CD4-positive, alpha-beta T cell treated with Interleukin-15 for 4 hours (primary cell): ENCODE measurements at places on chromosomes 16 and 17.

- no peak for DNase-seq
Measured at GRCh38 chr16:8851761-8852403, 16.9 kb downstream of the CARHSP1 start.

GRCh38 chr17:30103921-30104320, 12.7 kb upstream of the NSRP1 start:
- DNase-seq = no peak

GRCh38 chr17:41230094-41230493, 2.2 kb upstream of the KRTAP9-3 start:
- DNase-seq = no peak

- no peak for DNase-seq
Measured at GRCh38 chr17:64145375-64145750, 15.4 kb upstream of the ERN1 start.

- DNase-seq = no peak
Measured at GRCh38 chr17:50692448-50693035, 15.2 kb downstream of the ANKRD40 start.

DNA sequence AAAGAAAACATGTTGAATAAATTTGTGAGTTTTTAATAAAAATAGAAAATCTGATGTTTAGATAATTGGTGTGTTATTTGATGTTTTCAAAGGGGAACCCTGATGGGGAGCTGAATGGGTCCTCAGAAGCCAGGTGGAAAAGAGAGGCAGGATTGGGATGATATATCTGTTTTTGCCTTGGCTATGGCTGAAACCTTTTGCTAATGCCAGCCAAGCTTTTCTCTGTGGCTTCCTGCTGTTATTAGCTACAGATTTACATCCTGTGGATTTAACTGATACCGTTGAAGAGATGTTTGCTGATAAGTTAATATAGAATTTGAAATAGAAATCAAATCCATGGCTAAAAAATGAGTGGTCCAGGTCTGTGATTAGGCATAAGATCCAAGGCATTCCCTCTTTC, 4.2 kb upstream of the AATF start:
- DNase-seq = no peak

DNA sequence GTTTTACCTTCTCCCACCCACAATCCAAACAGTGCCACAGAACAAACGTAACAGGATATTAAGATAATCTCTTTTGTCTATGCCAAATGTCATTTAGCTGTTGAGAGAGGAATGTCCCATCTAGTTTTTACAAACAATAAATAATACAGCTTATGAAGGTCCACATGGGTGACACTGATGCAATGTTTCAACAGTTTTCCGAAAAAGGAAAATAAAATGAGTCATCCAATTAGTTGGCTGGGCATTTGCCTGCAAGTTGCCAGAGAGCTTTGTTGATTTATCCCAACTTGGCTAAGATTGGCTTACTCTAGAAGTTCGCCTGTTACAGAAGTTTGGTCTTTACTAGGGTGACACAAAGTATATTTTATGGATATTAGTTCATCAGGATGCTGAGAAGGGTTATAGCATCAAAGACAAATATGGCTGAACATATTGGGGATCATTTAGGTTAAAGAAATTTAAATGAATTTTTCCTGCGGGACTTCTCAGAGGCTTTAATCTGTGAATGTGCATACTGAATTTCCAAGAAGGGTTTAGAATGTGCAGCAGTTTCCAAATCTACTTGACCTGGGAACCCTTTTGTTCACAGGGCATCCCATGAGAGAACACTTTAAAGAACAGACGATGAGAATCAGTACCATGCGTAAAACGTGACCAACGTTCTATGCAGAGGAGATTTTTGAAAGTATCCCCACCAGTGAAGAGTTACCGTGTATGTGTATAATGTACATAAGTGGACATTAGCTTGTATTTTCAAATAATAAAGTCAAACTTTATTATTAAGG, 73.1 kb downstream of the CDH13 start:
- DNase-seq = no peak

DNA sequence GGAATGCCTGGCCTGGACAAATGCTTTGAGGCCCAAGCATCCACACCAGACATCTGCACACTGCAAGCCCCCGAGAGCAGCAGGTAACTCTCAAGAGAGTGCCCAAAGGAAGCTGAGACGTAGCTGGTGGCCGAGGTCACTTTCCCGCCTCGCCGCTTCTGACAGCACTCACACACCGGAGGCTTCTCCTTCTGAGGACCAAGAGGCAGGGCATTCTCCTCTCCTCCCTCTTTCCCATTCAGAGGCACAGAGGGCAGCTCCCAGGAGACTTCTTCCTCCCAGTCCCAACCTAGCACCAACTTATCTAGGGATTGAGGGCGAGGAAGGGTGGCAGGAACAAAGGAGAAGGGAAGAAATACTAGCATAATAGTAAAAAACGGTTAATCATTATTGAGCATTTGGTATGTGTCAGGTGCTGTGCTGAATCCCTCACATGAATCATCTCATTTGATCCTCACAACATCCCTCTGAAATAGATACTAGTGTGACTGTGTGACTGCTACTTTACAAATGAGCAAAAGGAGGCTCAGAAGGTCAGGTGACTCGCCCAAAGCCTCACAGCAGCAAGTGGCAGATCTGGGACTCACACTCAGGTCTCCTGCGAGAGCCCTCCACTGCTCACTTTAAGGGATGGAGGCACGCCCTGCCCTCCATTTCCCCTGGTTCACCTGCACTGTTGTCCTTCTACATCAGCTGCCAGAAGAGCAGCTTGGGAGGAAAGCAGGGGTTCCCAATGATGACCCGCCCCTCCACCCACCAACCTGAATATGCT, 41.8 kb downstream of the MYO18A start:
- peak; percentile 78 for DNase-seq

DNA sequence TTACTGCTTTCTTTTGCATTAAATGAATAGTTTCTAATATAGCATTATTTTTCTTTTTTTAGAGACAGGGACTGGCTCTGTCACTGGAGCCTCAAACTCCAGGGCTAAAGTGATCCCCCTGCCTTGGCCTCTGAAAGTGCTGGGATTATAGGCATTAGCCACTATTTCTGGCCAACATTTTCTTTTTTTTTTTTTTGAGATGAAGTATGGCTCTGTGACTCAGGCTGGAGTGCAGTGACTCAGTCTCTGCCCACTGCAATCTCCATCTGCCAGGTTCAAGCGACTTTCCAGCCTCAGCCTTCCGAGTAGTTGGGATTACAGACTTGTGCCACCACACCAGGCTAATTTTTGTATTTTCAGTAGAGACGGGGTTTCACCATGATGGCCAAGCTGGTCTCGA, 2.0 kb upstream of the DUXB start:
- DNase-seq = no peak

- no peak for DNase-seq
Measured at GRCh38 chr16:1078579-1079021, 6.1 kb downstream of the SSTR5 start.

GRCh38 chr17:73747221-73748002, 103.2 kb upstream of the SDK2 start:
- no peak for DNase-seq

- DNase-seq = no peak
Measured at GRCh38 chr16:66493490-66494401, 56.2 kb downstream of the TK2 start.

GRCh38 chr17:78315355-78316114, 44.3 kb downstream of the SOCS3 start:
- DNase-seq = peak; percentile 43

- no peak for DNase-seq
Measured at GRCh38 chr16:9225527-9226316, 134.3 kb downstream of the HAPSTR1 start.
